ENCODE measurements at places on chromosomes 11 and 22.

DNA sequence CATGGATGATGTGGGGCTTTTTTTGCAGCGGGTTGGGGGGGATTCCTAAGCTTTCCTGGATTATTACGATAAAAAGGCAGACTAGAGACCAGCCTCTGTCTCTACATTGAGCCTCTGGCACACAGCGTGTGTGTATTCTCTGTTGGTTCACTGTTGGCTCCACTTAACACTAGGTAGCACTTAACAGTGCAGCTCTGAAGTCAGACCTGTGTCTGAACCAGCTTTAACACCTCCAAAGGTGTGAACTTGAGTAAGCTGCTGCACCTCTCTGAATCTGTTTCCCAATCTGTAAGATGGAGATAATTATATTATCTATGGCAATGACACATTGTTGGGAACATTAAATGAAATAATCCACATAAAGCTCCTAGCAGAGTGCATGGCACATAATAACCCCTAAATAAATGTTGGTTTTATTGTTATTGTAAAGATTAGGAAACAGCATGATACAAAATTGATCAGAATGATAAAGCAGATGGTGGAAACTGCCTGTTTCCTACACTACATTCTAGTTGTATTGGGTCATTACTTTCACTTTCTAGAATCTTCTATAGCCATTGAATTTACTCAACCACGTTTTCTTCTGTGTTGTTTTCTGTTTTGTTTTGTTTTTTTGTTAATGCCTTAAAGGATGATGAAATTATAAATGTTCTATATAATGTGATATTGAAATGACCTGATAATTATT lies 108.4 kb downstream of the ARL14EP start:
- DNase-seq = no peak

DNA sequence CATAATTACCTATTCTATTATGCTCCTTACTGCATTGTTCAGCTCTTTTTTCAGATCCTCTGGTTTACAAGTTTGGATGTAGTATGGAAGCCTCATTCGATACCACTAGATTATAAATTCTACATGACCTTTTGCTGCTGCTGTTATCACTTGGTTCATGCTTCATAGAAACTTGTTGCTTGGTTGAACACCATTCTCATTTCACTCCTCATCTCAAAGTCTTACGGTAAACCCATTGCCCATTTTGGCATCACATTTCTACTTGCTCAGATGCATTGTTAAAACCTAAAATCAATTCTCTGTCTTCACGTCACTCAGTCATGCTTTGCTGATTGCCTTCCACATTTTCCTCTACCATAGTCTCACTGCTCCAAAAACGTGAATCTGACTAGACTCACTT lies 155.5 kb upstream of the DDI1 start:
- no peak for DNase-seq

DNA sequence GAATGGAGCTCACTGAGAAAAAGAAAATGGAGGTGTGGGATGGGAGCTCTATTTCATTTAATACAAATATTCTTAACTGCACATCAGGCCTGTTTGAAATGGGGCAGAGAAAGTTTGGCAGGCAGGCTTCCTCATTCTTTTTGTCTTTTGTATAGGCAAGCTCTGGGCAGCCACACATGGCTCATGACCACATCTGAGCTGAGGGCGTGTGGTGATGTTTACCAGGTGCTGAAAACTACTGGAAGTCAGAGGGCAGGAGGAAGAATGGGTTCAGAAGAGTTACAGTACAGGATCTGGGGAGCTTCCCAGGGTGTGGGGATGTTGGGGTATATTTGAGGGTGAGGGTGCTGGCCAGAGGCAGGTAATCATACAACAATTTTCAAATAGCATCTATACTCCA lies 66.3 kb upstream of the NAV2 start:
- DNase-seq = no peak

DNA sequence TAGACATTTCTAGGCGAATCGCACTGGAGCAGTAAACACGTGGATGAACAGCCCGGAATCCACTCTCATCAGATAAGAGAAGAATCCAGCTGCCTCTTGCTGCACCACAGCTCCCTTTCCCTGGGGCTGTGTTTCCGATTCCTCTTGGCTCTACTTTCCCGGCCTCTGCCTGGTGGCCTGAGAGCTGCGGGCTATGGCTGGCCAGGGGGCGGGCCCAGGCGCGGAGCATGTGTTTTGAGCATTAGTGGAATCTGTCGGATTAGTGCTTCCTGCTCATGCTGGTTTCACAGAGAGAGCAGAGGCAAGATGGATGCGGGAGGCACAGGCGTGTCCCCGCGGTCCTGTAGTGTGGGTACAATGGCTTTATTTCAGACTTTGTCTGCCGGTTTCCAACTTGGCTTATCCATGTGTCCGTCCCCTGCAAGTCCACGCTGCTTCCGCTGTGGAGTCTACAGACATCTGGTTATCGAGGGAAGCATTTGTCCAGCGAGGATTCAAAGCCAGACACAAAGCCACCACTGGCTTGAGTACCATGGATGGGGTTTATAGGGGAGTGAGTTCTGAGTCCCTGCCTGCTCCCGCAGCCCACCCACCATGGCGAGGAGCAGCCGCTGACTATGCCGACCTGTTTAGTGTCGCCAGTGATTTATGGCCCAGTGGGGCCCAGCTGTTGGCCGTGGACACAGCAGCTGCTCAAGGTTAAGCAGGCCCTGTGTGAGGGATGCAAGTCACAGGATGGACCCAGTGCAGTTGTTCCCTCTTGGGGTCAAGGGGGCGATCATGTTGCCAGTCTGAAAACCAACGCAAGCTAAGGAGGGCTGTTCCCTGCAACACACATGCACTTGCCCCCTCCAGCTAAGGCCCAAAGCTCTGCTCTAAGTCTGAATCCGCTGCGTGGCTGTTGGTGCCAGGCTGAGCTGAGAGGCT lies 43.3 kb upstream of the EP300 start:
- DNase-seq = no peak

DNA sequence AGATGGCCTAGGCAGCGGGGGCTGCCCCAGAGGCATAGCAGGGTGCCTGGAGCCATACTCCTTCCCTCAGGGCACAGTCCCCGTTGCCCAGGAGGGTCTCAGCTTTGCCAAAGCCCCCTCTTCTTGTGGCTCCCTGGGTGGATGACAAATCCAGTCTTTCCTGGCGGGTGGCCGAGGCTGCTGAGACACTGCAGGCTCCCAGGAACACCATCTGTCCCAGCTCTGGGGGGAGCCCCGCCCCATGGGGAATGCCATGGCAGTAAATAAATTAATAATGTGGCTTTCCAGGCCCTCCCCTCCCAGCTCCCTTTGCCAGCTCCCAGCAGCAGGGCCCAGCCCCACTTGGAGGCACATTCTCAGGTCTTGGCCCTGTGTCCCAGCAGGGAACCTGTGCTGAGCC lies 45.0 kb downstream of the PDE2A start:
- no peak for DNase-seq

DNA sequence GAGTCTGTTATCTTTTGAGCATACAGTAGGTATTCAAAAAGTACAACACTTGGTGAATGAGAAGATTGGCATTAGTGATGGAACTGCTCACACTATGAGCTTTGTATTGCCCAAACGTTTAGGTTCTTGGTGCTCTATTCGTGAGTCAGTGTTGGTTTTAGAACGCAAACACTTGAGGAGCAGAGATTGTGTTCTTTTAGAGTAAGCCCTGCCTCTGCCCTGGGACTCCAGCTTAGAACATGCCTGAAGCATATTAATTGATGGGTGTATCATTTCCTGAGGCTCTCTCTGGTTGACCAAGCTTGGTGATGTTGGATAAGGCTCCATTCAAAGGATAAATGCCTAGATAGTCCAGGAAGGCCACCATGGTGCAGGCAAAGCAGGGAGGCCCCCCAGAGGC lies 10.9 kb downstream of the MTNR1B start:
- no peak for DNase-seq

GRCh38 chr22:23238707-23239106 lies 58.4 kb downstream of the BCR start:
- no peak for DNase-seq

- no peak for DNase-seq
Measured at GRCh38 chr11:31500560-31500959, 8.9 kb downstream of the IMMP1L start.

- DNase-seq = no peak
Measured at GRCh38 chr11:59556917-59557348, 45.6 kb downstream of the OR4D9 start.

GRCh38 chr11:2305788-2306451 lies 4.1 kb downstream of the TSPAN32 start:
- no peak for DNase-seq

- no peak for DNase-seq
Measured at GRCh38 chr11:132670921-132671675, 861.2 kb downstream of the OPCML start.

DNA sequence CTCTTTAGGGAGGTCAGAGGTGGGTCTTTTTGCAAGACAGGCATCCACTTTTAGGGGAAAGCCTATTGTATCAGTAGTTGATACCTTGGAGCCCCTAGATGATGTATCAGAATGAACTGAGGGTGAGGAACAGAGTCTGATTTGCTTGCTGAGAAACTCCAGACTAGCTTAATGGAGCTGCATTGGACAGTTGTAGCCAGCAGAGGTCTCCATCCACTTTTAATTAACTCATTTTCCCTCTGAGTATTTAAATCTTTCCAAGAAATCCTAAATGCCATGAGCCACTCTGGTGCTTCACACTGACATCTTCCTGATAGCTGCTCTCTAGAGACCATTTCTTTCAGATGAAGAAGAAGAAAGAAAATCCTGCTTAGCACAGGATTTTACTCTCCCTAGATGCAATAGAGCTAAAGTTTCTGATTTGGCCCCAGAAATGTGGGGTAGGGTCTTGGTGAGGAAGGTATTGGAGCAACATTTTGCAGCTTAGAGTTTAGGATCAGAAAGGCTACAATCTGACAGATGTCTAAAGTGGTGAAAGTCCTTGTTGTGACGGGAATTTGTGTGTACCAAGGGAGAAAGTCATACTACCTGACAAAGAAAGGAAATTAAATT lies 38.0 kb downstream of the EXT2 start:
- DNase-seq = no peak

GRCh38 chr22:30186510-30186909 lies 60.0 kb downstream of the LIF start:
- DNase-seq = no peak

DNA sequence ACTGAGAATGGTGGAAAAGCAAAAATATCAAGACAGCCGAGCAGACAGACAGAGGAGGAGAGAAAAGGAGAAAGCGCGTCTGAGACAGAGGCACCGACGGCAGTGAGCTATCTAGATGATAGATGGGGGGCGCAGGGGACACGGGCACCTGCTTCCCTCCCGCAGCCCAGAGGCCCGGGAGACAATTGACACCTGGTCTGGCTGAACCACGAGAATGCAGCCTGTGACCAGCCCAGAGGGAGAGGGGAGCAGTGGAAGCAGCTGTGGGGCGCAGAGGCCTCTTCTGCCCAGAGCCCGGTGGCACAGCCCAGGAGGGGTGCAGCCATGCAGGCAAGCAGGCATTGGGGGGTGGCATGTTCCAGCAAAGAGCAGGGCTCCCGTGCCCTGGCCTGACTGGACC lies 48.2 kb downstream of the ELFN2 start:
- no peak for DNase-seq
